ENCODE measurements at places on chromosomes 7 and 10. TPM values are rescaled to one million over a fixed set of nuclear protein-coding genes. Genes with fewer than 3 reads are reported as not detected.

CYP2C9 gene
- total RNA-seq = not detected

ANKRD61 gene
- total RNA-seq = 0.18 TPM

- H3K27ac ChIP-seq = peak overlapping the region; percentile 33
- no peak overlapping the region for H3K4me3 ChIP-seq
- peaks cover 12% of the 10 kb centered on the region for H3K4me1 ChIP-seq
- no peaks in the 10 kb centered on the region for H3K36me3 ChIP-seq
Measured at GRCh38 chr10:89653410-89653869, 8.4 kb upstream of the PANK1 start.

DNA sequence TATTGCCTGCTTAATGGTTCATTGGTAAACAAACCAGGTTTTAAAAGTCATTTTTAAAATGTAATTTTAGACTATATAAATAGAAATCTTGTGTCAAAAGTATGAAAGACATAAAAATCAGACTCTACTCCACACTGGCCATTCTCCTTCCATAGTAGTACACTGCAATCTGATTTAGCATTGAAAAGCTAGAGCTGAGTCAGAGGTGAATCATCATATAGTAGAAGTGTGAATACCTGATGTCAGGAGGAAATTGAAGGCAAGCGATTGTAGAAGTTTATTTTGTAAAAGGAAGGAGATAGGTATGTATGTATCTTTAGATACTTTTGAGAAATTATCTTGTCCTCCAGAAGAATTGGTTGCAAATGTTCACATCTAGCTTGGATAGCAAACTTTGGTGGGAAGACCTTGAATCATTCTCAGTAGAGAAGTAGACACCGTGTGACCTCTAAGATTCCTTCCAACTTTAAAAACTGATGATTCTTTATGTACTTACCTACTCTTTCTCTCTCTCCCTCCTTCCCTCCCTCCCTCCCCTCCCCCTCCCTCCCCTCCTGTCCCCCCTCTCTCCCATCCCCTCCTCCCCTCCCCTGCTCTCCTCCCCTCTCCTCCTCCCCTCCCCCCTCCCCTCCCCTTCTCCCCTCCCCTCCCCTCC lies 88.1 kb downstream of the BTAF1 start:
- H3K4me1 ChIP-seq = no peaks in the 10 kb centered on the region
- H3K27me3 ChIP-seq = no peaks in the 10 kb centered on the region
- peaks cover 16% of the 10 kb centered on the region for H3K36me3 ChIP-seq
- no peak overlapping the region for H3K4me3 ChIP-seq
- peak; percentile 67 for DNase-seq

- no peak for DNase-seq
- no peak overlapping the region for H3K4me3 ChIP-seq
- H3K27me3 ChIP-seq = no peaks in the 10 kb centered on the region
- H3K4me1 ChIP-seq = peaks cover 5% of the 10 kb centered on the region
- H3K36me3 ChIP-seq = peaks cover 39% of the 10 kb centered on the region
Measured at GRCh38 chr10:1043532-1043995, 5.4 kb downstream of the IDI1 start.

DNA sequence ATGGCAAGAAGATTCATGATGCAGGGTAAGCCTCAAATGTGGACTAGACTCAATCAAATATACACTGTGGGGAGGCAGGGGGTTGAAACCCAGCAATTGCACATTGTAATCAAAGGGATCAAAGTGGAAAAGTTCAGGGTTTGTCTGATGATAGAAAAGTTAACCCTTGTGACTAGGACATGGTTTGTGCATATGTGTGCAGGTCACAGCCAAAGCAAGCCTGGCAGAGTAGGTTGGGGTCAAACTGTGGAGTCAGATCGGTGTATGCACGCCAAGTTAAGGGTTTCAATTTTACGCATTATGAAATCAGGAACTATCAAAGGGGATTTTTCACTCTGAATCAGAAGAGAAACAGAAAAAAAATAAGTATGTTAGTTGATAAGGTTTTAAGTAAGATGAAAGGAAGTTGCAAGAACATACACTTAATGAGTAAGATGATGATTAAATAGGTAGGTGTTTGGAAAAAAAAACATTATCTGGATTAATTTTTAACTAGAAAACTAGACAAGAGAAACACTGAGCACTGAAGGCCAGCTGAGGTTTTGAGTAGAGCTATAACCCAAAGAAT lies 188.3 kb downstream of the DGKB start:
- H3K27ac ChIP-seq = no peak overlapping the region
- no peak for DNase-seq
- H3K4me1 ChIP-seq = no peaks in the 10 kb centered on the region
- H3K4me3 ChIP-seq = no peak overlapping the region

MBLAC1 gene
- 2.7 TPM for total RNA-seq

C10orf71 gene
- not detected for total RNA-seq

GRCh38 chr7:45601816-45602540 lies 27.8 kb downstream of the ADCY1 start:
- no peak for DNase-seq
- H3K27me3 ChIP-seq = no peaks in the 10 kb centered on the region
- no peaks in the 10 kb centered on the region for H3K4me1 ChIP-seq

DNA sequence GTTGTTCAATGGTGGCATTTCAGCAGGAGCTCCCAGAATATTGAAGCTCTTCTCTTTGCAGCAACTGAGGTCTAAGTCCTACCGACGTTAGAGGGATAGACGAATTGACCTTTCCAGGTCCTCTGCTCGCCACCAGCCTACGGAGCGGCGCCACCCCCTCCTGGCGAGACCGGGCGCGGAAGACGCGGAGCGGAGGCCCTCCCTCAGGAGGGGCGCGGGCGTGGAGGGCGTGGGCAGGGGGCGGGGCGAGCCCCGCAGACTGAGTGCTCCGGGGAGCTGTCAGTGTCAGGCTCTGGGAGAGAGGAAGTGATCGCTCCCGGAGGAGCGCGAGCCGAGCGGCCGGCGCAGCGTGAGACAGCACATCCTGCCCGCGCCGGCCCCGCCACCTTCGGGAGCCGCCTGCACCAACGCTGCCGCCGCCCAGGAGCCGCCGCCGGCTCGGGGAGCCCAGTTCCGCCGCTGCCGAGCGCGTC lies at the start of gene DYNC1I1:
Gene DYNC1I1 (plus strand): TSS at position 257 of the 473 bp plus-strand sequence. CDS start 32,176 bp downstream, outside the sequence.
- peak within 1 kb of the TSS; percentile 68 for H3K4me3 ChIP-seq
- DNase-seq = peak; percentile 42
- no peak within 1 kb of the TSS for H3K27ac ChIP-seq
- no peaks in the 10 kb centered on the region for H3K36me3 ChIP-seq
- peaks cover 6% of the 10 kb centered on the region for H3K4me1 ChIP-seq

GRCh38 chr10:60414111-60414510 lies 24.4 kb upstream of the ANK3 start:
- no peaks in the 10 kb centered on the region for H3K36me3 ChIP-seq
- no peak overlapping the region for H3K4me3 ChIP-seq
- peaks cover 31% of the 10 kb centered on the region for H3K4me1 ChIP-seq
- H3K27ac ChIP-seq = peak overlapping the region; percentile 91
- DNase-seq = no peak
- no peaks in the 10 kb centered on the region for H3K27me3 ChIP-seq

- no peak overlapping the region for H3K27ac ChIP-seq
- peaks cover 33% of the 10 kb centered on the region for H3K4me1 ChIP-seq
- no peak overlapping the region for H3K4me3 ChIP-seq
- H3K36me3 ChIP-seq = peaks cover 20% of the 10 kb centered on the region
- DNase-seq = no peak
Measured at GRCh38 chr10:102812231-102812876, 24.9 kb downstream of the CYP17A1 start.

HSPA12A gene
- 11.1 TPM for total RNA-seq

CYP2C18 gene
- total RNA-seq = not detected

DNA sequence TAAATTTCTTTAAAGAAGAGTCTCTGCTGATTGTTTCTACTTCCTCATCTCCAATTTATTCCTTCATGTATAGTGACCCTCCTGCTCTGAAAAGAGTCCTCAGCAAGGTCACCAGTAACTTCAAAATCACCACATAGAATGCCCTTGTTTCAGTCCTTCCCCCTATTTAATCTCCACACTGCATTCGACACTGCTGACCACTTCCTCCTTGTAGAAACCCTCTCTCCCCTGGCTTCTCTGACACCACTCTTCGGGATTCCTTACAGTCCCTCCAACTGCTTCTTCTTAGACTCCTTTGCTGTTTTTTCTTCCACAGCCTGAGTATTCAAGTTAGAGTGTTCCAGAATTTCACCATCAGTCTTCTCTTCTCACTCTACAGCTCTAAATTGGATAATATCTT lies 89.5 kb downstream of the VPS41 start:
- H3K27me3 ChIP-seq = no peaks in the 10 kb centered on the region
- H3K4me3 ChIP-seq = no peak overlapping the region
- no peaks in the 10 kb centered on the region for H3K4me1 ChIP-seq

HOXA4 gene
- total RNA-seq = not detected

DNA sequence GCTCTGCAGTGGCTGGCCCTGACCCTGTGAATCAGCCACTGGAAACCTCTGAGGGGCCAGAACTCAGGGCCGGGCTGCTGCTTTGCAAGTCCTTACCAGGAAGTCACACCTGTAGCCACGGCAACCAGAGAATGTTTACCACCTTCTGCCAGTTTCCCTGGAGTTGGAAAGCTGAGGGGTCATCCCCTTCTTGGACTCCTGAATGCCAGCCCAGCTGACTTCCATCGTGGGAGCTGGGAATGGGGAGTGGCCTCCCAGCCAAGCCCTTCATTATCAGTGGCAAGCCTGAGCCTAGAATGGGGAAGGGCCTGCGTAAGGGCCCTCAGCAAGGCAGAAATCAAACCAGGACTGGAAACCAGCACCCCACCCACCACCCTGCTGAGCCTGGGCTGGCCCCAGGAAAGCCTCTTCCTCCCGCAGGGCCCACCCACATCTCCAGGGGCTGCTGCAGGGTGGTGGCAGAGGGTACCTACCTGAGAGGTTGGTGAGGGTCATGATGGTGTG lies 6.5 kb upstream of the CRHR2 start:
- no peak for DNase-seq

ELFN1 gene
- total RNA-seq = 18.0 TPM

- H3K27ac ChIP-seq = no peak overlapping the region
- no peaks in the 10 kb centered on the region for H3K4me1 ChIP-seq
- no peaks in the 10 kb centered on the region for H3K36me3 ChIP-seq
- no peak overlapping the region for H3K4me3 ChIP-seq
- H3K27me3 ChIP-seq = no peaks in the 10 kb centered on the region
- peak; percentile 48 for DNase-seq
Measured at GRCh38 chr7:23235813-23236221, 10.8 kb upstream of the GPNMB start.

TMEM140 gene
- 0.27 TPM for total RNA-seq

UTF1 gene
- 0.18 TPM for total RNA-seq

DNA sequence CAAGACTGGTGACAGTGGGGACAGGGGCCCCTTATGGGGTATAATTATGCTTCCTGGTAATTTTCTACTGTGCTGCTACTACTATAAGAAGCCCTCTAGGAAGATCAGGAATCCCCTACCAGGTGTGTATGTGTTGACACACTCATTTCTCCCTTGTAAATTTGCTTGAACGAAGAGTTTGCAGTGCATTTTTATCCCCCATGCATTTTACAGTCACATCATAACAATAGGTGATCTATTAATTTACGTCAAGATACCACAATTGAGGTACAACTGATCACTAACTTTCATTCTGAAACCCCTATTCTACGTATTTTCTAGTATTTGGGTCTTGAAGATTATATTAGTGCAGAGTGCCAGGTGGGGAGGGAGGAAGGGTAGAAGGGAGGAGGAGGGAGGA lies 252.2 kb downstream of the NSUN6 start:
- no peak for DNase-seq
- peaks cover 9% of the 10 kb centered on the region for H3K27me3 ChIP-seq
- H3K36me3 ChIP-seq = no peaks in the 10 kb centered on the region
- H3K4me1 ChIP-seq = no peaks in the 10 kb centered on the region
- no peak overlapping the region for H3K27ac ChIP-seq

DNA sequence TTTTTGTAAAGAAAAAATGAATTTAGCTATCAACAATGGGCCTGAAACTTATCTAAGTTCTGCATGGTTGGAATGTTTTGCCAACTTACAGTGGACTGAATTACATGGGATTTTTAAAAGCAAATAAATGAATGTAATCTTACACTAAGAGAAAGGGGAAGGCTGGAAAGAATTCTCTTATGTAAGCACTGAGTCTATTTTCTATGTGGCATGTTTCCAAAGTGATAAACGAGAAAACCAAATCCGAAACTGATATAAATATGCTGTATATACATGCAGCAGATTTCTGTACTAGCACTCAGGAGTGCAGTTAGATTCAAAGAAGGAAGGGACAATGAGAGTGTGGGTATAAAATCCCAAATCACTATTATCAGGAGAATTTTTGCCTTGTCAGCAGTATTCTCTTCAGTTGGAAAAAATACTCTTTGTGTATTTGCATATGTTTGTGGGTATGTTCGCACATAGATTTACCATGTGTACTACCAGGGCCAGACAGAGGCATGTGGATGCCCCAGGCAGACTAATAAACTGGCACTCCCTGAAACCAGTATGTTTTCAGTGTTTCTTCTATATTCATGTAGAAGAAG lies 334.3 kb upstream of the SEMA3D start:
- H3K27me3 ChIP-seq = no peaks in the 10 kb centered on the region
- peak; percentile 42 for DNase-seq
- H3K4me3 ChIP-seq = no peak overlapping the region
- no peak overlapping the region for H3K27ac ChIP-seq
- no peaks in the 10 kb centered on the region for H3K4me1 ChIP-seq
- no peaks in the 10 kb centered on the region for H3K36me3 ChIP-seq

- no peak for DNase-seq
- no peak overlapping the region for H3K4me3 ChIP-seq
- H3K27ac ChIP-seq = no peak overlapping the region
Measured at GRCh38 chr10:128083191-128083895, 42.9 kb downstream of the MKI67 start.

- no peak overlapping the region for H3K4me3 ChIP-seq
- H3K27me3 ChIP-seq = no peaks in the 10 kb centered on the region
- peaks cover 9% of the 10 kb centered on the region for H3K36me3 ChIP-seq
Measured at GRCh38 chr7:44124822-44125202, 1.5 kb upstream of the POLD2 start.

CALML5 gene
- not detected for total RNA-seq

- H3K36me3 ChIP-seq = no peaks in the 10 kb centered on the region
- H3K27me3 ChIP-seq = peaks cover 2% of the 10 kb centered on the region
- no peak overlapping the region for H3K4me3 ChIP-seq
- H3K27ac ChIP-seq = no peak overlapping the region
Measured at GRCh38 chr10:43209074-43209455, 57.8 kb downstream of the RASGEF1A start.

GRCh38 chr10:43471935-43472720 lies 35.2 kb downstream of the ZNF487 start:
- H3K27me3 ChIP-seq = no peaks in the 10 kb centered on the region
- no peaks in the 10 kb centered on the region for H3K4me1 ChIP-seq

DNA sequence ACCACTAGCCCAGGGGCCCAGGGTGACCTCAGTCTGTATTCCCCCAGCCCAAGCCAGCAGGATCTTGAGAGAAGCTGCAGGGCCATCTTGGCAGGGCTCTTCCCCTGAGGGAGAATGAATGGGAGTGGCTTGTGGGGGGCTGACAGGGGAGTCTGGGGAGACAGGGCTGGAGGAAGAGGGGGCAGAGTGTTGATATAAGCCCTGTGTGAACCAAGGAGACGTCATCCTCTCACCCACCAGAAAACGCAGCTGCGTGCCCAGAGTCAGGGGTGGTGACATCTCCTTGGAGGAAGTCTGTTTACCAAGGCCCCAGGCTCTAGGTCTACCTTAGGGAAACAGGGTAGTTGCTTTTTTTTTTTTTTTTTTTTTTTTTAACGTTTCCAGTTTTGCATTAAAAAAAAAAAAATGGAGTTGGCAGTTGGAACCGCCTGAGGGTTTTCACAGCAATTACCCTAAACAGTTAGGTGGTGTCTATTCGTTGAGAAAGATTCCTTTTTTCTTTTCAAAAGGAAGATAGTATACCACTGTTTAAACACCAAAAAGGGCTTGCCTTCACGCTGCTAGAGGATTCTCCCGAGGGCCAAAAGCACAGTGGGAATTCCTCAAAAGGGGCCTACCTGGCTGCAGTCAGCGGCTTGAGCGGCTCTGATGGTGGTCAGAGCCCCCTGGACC lies 113.8 kb downstream of the PRPF18 start:
- H3K4me3 ChIP-seq = no peak overlapping the region
- H3K36me3 ChIP-seq = peaks cover 53% of the 10 kb centered on the region
- DNase-seq = no peak
- peaks cover 31% of the 10 kb centered on the region for H3K4me1 ChIP-seq

C7orf57 gene
- total RNA-seq = not detected

WNT8B gene
- total RNA-seq = not detected

Data from astrocyte (in vitro differentiated cells and primary cell).